NCI-H748 treated with DMSO at 0.1 percent for 48 hours (cell line): ENCODE measurements at places on chromosomes 12 and 14.

GRCh38 chr12:82426081-82426480, 67.8 kb downstream of the METTL25 start:
- no peak for DNase-seq

DNA sequence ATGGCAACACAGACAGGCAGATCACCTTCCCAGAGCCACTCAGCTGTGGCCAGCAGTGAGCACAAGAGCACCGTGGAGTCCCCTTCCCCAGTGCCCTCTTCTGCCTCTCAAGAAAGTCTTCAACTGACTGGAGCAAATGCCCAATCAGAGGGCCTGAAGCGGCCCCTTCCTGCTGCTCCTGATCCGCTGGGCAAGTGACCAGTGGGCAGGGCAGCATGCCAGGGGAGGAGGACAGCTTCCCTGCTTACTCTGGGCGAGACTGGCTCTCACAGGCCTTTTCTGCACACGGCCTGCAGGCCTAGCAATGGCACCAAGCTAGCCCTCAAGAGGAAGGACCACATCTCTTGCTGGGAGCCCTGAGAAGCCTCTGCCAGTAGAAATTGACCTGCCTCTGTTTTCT, 890 bp downstream of the KRT71 start:
- no peak for DNase-seq

- no peak for DNase-seq
These were observed 33.4 kb downstream of the AMN start for GRCh38 chr14:102955636-102956408.

DNA sequence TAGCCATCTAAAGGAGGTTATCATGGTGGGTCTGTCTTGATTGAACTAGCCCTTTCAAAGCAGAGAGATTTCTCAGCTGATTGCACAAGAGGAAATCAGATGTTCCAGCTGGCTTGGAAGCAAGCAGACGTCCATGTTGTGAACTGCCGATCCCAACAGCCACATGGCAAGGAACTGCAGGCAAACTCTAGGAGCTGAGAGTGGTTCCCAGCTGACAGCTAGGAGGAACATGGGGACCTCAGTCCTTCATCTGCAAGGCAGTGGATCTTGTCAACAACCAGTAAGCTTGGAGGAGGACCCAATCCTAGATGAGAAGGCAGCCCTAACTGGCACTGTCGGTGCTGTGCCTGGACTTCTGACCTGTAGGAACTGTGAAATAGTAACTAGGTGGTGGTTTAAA, 7.7 kb downstream of the ACVR1B start:
- DNase-seq = no peak

- DNase-seq = no peak
These were observed 64.3 kb downstream of the APOBEC1 start for GRCh38 chr12:7601406-7601805.

DNA sequence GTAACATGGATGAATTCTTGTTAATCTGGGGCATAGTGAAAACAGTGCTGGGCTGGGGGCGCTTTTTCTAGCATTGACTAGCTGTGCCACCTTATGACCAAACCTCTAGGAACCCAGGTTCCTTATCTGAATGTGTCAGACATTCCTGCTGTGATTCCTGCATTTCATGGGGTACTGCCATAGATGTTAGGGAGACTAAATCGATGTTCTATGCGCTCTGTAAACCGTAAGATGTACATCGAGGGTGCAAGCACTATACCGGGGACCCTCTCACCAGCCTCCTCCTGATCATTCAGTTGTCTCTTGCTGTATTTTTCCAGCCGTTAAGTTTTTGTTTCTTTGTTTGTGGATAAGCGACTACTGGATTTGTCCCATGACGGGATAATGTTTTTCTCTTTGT, 170.9 kb upstream of the PARP11 start:
- DNase-seq = no peak

DNA sequence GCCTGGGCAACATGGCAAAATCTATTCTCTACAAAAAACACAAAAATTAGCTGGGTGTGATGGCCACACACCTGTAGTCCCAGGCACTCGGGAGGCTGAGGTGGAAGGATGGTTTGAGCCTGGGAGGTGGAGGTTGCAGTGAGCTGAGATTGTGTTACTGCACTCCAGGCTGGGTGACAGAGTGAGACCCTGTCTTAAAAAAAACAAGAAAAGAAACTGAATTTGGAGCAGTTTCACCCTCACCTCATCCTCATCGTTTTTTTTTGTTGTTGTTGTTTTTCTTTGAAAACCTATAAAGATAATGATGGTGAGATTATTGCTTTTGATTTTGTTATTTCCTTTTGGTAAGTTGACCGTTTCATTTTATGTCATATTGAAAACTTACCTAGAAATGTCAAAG, 60.7 kb downstream of the SLC38A6 start:
- no peak for DNase-seq

GRCh38 chr12:119665164-119665929, 2.6 kb upstream of the PRKAB1 start:
- no peak for DNase-seq

DNA sequence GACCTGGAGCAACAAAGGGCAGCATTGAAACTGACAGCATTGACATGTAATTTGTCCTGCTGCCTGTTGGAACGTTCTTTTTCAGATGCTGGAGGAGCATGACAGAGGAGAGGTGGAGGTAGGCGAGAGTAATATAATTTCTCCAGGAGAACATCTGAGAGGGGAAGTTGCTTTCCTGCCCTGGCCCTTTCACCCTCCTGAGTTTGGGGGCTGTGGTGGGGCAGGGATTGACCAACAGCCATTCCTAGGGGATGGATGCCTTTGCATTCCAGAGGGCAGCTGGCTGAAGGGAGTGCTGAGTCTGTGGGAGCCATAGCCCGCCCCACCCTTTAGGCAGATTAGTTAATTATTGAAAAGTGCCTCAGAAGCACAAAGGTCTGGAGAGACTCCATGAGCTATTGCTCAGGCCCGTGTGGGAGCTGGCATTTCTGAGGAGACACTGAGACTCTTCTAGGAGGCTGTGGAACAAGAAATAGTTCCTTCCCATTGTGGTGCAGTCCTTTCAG, 73.5 kb downstream of the ARF6 start:
- DNase-seq = no peak

- DNase-seq = no peak
These were observed 16.9 kb upstream of the AICDA start for GRCh38 chr12:8629486-8630033.
